NCI-H2081 treated with DMSO at 0.1 percent for 48 hours (cell line): ENCODE measurements at places on chromosomes 3 and 15.

DNA sequence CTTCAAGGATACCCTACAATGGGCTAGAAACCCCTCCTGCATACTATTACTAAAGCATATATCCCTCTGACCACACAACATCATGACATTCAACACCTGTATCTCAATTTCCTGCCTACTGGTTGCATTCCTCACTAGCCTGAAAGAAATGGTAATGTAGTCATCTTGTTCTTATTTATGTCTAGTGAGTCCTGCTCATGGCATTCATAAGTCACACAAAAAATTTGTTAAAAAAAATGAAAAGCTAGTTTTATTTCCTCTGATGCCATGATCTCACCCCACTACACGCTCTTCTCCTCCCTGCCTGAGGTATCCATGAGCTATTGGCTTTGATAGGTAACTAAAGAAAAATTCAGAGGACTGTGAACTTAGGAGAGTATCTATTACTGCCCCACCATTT is 284.5 kb downstream of the ZNF385D start:
- DNase-seq: no peak

DNA sequence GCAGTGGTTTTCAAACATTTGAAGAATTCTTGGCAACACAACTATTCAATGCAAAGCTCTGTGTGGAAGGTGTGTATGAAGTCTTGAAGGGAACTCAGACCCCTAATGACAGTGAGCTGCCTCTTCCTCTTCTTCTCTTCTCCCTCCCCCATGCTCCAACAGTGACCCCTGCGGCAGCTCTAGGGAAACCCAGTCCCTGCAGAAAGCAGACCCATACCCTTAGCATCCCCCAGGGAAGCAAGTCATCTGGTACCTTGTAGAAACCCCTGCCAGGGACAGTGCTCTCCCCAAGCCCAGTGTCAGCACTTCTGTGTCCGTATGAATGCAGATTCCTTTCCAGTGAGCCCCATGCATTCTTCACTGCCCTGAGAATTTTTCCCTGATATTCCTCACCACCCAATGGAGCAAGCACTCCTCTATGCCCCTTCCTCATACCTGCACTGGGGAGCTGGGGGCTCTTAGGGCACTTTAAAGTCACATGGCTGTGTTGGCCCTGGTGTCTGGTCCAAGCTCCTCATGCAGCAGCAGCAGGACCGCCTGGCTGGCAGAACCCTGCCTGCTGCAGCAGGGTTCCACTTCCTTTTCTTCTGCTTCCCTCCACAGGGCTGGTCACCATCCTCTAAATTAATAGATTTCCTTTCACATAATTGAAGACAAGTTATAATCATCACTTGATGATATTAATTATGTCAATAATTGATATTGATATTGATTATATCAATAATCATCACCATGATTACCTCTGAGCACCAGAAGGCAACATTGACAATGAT is 442.5 kb downstream of the EPHB1 start:
- no peak for DNase-seq

DNA sequence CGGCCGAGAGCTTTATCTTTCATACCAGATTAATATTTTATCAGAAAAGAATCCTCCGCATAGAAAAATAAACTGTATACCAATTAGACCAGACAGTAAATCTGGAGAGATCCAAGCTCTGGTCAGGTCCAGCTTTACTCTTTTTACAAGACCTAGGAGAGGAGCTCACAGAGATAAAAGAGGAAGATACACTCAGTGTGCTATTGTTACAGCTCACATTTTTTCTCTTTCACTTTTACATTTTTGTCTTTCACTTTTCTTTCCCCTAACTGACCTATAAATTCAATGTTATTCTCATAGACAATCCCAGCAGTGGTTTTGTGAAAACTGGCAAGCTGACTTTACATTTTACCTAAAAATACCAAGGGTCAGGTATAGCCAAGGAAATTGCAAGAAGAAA is 55.8 kb downstream of the GUCA1C start:
- no peak for DNase-seq

- no peak for DNase-seq
Measured at GRCh38 chr15:57534281-57534680, 57.4 kb upstream of the MYZAP start.

DNA sequence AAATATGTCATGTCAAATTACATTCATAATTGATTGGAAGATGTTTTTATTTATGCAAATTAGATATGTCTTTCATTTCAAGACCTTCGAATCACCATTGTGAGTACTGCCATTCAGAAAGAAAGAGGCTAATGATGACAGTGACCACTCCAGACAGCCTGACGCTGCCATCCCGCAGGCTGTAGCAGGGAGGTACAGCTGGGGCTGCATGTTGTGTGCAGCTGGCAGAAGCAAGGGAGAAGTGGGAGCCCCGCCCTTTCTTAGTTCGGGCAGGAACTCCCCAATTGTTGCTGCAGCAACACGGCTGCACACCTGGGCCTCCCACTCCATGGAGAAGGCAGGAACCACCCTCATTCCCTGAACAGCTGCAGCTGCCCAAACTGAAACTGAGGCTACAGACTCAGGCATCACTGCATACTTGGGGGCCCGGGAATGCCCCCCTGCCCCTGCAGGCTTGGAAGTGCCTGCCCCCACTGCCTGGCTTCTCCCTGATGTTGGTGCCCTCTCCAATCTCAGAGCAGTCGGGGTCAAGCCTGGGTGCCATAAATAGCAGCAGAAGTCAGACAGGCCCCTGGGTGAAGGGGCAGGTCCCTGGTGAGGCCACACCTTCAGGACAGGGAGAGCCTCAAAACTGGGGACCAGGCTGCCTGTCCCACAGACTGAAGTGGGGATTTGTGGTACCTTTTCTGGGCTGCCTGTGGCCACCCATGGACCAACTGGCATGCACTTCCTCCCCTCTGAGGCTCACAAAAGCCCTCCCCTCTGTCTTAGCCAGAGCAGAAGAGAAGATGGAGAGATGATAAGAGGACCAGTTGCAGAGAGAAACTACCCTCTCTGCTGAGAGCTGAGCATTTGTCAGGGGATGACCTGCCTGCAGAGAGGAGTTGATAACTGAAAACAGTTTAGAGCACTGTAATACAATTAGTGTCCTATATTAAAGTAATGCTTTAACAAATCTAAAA is 964.6 kb downstream of the SI start:
- no peak for DNase-seq

DNA sequence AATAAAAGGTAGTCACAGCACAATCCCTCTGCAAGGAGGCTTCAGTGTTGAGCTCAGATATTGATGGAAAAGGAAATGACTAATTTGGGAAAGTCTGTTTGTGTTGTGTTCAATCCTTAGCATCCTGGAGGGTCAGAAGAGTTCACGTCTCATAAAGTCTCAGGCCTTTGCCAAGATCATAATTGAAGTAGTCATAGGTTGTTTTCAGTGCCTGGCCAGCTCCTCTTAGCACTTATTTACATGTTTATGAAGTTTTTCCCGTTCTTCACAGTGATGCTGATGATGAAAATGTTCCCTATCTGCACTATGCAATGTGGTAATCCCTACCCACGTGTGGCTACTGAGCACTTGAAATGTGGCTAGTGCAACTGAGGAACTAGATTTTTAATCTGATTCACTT is 61.6 kb upstream of the TGFBR2 start:
- DNase-seq: no peak

DNA sequence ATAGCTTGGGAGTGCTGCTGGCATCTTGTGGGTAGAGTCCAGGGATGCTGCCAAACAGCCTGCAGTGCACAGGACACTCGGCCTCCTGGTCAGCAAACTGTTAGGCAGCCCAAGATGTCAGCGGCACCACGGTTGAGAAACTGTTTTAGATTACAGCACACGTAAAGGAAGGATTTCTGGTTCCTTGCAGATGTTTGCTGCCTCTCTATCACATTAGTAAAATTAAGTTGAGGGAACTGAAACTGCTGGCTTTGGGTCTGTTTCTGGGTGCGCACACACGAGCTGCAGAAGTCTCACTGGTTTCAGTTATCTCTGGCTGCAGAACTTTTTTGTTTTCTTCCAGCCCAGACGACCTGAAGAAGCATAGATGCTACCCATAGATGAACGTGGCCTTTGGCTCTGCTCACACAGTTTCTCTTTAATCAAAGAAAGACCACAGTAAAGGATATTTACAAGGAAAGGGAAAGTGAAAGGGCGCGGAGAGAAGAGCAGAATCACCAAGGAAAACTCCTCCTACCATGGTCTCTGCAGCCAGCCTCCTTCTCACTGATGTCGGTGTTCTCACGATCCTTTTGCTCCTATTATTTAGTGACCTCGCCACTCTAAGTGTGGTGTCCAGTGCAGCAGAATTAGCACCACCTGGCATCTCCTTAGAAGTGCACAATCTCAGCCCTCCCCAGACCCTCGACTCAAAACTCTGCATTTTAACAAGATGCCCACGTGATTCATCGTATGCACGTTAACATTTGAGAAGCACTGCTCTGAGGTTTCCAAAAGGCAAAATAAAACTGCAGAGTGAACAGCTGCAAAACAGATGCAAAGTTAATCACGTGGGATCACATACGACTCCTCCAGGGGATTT is 50.6 kb upstream of the AKAP13 start:
- DNase-seq: no peak

GRCh38 chr3:80055306-80055705 is 287.5 kb upstream of the ROBO1 start:
- no peak for DNase-seq

GRCh38 chr15:52155878-52156277 is 35.3 kb downstream of the GNB5 start:
- DNase-seq: no peak

- no peak for DNase-seq
Measured at GRCh38 chr3:134161898-134162615, 88.6 kb downstream of the RYK start.

DNA sequence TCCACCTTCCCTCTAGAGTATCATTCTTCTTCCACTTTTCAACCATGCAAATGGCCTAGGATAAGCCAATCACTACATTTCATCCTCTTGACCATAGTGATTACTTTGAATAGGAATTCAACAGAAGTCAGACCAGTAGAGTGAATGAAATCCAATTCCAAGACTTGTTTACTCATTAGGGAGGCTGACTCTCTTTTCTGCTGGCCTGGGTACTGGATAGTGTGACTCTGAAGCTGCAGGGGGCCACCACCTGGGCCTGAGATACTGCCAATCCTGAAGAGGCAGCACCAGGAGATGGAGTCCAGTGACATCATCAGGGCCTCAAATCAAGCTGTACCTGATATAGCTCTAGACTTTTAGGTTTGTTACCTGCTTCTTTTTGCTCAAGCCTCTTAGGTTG is 7.0 kb upstream of the FSTL1 start:
- DNase-seq: no peak

GRCh38 chr15:72421484-72421883 is 23.4 kb downstream of the TMEM202 start:
- no peak for DNase-seq

DNA sequence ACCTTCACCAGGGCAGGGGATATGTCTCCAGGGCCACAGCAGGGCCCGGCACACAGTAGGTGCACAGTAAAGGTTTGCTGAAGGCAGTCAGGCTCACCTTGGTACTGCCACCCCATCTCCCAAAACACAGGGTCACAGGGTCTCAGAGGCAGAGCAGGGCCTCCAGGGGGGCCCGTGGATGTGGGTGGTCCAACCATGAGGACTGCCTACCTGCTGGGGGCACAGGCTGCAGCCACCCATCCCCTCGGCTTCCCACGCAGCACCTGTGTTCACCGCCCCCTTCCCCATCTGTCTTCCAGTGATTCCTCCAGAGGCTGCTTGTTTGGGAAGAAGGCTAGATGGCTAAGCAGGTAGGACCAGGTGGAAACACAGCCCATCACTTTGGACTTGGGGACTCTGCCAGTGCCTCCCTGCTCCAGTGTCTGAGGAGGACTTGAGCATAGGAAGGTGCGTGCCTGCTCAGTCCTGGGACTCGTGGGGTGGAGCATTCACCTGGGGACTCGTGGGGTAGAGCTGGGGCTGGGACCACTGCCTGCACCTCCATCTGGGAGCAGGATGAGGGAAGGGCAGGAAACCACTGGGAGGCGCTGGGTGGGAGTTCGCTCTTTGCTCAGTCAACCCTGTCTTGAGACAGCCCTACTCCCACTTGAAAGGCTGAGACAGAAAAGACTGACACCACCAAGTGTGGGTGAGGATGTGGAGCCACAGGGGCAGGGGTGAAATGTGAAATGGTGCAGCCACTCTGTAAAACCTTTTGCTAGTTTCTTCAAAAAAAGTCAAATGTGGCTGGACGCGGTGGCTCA is 18.8 kb upstream of the PLXND1 start:
- no peak for DNase-seq
